ENCODE measurements at places on chromosomes 7 and 10. TPM values are rescaled to one million over a fixed set of nuclear protein-coding genes. Genes with fewer than 3 reads are reported as not detected.

Gene CFAP69
- total RNA-seq: 1.1 TPM

Gene SGPL1
- 15.0 TPM for total RNA-seq

Gene AS3MT
- 2.0 TPM for total RNA-seq

Gene AGAP6
- 2.1 TPM for total RNA-seq

Gene REEP3
- 67.6 TPM for total RNA-seq

Gene ACSM6
- total RNA-seq: not detected

Gene HHEX
- total RNA-seq: 66.9 TPM

Gene COL17A1
- 0.84 TPM for total RNA-seq

Gene IFIT2
- total RNA-seq: 9.6 TPM

Measured in dermis blood vessel endothelial cell (primary cell).